ENCODE measurements at places on chromosomes 6 and 20. TPM values are rescaled to one million over a fixed set of nuclear protein-coding genes. Genes with fewer than 3 reads are reported as not detected.

Gene TRIM40
- not detected for total RNA-seq

Gene SOX4
- 10.0 TPM for total RNA-seq

Gene C20orf141
- 0.47 TPM for total RNA-seq

Gene STMND1
- total RNA-seq, result not detected

Gene SOD2
- total RNA-seq, result 135 TPM

Gene BMP5
- not detected for total RNA-seq

Gene EPB41L1
- 28.2 TPM for total RNA-seq

Gene SLC22A23
- 3.0 TPM for total RNA-seq

Gene DCDC2
- not detected for total RNA-seq

Gene BPHL
- 15.8 TPM for total RNA-seq

Gene MOXD1
- total RNA-seq, result 27.5 TPM

Gene MLIP
- 1.3 TPM for total RNA-seq

Gene SAMD3
- 2.8 TPM for total RNA-seq

Gene GPLD1
- not detected for total RNA-seq

Gene C6orf58
- total RNA-seq, result 0.35 TPM

Gene CTAGE9
- total RNA-seq, result not detected

All from pericardium fibroblast (primary cell).